Stromal cell of bone marrow (primary cell): ENCODE measurements at places on chromosomes 1 and 21.
A peak's percentile ranks its signal among the peaks of the same experiment; 100 is the strongest.

DNA sequence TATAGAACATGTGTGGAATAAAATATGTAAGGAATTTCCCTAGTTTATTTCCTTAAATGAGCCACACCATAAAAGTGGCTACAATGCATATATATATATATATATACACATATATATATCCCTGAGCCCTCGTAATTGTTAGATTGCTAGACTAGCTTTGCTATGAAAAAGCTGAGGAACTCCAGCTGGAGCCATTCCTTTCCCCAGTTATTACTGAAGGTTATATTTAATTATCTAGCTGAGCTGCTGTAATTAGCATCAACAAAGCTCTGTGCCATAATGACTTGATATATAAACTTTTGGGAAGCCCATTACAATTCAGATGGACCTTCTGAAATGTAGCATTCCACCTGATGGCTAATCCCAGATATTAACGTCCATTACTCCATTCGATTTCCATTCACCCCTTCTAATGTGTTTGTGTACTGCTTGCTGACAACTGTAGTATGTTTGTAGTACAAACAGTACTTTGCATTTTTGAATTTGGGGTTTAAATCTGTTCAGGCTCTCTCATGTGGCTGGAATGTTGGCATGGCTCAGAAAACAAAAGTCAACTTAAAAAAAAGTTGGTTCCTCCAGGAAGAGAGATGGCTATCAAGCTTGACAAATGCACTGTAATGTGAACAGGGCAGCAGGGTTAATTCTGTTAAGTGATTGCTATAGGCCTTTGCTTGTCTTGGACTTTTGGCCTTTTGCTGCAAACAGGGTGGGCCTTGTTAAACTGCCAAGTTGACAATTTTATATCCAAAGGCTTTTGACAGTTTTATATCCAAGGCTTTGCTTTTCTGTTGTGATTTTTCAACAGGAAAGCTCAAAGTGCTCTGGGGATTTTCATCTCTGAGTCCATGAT, 170.0 kb downstream of the LTN1 start:
- peak; percentile 21 for DNase-seq

- no peak for DNase-seq
Measured at GRCh38 chr1:81805537-81806431, 5.0 kb downstream of the ADGRL2 start.

DNA sequence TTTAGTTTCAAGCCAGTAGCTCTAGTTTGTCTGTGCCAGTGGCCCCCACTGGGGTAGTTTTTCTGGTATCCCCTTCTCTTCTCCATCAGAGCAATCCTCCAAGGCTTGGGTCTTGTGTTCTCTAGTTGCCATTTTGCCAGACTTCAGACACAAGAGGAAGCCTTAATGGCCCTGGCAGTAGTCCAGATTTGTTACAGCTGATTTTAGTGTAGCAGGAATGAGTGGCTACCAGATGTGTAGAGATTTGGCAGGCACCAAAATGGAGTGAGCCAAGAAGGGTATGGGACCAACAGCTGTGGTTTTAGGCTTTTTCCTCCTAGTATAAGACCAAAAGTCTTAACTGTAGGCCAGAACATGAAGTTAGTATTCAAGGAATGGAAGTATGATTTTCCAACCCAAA, 56.8 kb downstream of the ACP6 start:
- no peak for DNase-seq

- no peak for DNase-seq
Measured at GRCh38 chr1:44059664-44060355, 28.5 kb upstream of the SLC6A9 start.

DNA sequence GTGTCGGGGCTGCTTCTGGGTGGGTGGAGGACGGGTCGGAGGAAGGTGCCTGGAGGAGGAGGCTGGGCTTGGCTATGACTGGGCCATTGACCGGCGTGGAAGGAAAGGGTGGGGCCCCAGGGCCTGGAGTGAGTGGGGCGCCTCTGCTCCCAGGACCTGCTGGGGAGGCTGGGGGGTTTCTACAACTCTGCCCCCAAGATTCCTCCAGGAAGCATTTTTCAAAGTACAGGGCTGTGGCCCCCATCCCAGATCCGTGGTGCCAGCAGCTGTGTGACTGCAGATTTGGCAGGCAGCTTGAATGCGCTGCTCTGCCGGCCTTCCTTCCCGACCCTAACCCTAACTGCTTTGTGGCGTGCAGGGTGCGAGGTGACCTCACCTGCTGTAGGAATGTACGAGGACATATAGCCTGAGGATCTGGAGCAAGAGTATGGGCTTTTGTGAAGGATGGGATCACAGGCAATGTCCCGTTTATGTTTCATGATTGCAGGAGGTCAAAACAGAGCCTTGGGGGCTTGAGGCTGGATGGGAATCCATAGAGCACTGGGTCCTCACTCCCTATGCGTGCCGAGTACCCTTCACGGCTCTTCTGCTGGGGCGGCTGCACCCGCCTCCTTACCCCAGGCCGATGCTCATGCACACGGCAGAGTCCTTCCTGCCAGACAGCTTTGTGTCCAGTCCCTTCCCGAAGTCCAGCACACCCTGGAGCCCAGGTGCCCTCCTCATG, 24.7 kb downstream of the TRPM2 start:
- no peak for DNase-seq

DNA sequence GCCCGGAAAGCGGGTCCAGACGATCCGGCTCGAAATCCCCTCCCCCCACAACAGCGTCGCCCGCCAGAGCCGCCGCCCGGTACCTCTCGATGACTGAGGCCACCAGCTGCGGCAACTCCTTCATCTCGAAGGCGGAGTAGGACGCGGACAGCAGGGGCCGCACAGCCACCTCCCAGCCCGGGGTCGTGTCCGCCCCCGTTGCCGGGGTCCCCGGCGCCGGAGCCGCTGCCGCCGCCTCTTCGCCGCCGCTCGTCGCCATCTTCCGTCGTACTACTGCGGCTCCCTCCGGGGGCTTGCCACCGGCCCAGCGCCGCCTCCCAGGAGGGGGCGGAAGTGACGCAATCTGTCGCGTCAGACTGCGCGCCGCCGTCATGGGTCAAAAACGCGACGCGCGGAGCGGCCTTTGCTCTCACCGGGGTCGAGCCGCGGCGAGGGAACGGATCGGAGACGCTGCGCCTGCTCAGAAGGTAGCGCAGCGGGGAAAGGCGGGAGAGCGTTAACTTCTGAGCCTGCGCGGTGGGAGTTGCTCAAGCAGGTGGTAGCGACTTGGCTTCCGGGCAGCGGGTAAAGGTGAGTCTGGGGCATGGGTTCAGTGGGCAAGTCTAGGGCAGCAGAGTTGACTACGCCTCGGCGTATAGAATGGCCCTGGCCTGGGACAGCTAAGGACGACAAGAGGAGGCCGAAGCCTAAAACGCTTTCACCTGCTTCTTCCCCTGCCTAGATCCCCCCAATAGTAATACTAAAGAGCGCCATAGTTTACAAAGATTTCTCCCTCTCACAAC, at the start of gene UBR4:
TSS of gene UBR4 (minus strand) at position 277 of the 782 bp plus-strand sequence. CDS start at position 259, 18 bp downstream.
- peak; percentile 86 for DNase-seq

GRCh38 chr1:243501002-243501401, 245.2 kb downstream of the SDCCAG8 start:
- peak; percentile 75 for DNase-seq

DNA sequence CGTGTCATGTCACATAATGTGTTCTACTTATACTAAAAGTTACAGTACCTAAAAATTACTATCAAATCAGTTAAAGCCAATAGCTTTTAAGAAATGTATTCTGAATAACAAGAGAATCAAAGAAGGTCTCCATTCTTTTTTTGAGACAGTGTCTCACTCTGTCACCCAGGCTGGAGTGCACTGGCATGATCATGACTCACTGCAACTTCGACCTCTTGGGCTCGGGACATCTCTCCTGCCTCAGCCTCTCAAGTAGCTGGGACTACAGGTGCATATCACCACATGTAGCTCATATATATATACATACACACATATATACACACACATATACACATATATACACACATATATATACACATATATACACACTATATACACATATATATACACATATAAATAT, 20.1 kb downstream of the COP1 start:
- no peak for DNase-seq
